ENCODE measurements at places on chromosomes 3 and 15.

DNA sequence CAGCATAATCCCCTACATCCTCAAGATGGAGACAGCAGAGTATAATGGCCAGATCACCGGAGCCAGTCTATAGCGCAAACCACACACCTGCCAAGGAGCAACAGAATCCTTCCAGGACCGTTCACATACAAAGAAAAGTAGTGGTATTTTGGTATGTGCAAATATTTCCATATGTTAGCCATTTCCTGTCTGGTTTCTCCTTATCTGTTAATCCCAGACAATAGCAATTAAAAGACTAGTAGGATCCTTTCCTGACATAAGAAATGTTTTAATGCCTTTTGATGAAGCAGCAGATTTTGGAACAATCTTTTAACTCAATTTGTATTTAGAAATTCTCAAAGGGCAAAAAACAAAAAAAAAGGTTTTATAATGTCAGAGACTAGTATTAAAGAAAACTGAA, 22.2 kb downstream of the MRPS25 start:
- peak; percentile 53 for DNase-seq

DNA sequence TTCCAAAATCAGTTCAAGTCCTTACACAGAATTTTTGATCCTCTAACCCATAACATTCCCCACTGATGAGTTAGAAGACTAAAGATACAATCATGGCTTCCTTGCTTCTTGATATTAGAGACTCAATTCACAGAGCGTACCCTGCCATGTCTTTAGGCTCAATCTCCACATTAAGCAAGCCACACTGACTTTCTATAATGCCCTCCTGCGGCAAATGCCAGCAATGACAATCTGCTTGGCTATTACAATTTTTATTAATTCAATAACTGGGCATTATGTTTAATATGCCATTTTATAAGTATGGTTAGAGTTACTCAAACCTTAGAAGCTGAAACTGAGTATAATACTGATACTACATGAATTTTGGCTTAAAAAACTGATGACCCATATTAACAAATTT, 479.7 kb upstream of the NR2F2 start:
- no peak for DNase-seq

DNA sequence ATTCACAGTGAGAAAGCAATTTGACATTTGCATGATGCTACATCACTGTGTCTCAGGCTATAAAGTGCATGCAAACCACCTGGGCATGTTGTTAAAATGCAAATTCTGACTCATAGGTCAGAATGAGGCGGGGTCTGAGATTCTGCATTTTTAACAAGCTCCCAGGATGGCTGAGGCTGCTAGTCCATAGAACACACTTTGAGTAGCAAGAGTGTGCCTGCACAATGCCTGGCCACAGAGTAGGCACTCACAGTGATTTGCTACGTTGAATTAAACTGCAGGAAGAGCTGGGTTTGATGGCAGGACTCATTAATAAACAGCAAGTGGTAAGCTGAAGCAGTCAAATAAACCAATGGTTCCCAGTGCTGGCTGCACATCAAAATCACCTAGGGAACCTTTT, 48.1 kb downstream of the NTRK3 start:
- no peak for DNase-seq

DNA sequence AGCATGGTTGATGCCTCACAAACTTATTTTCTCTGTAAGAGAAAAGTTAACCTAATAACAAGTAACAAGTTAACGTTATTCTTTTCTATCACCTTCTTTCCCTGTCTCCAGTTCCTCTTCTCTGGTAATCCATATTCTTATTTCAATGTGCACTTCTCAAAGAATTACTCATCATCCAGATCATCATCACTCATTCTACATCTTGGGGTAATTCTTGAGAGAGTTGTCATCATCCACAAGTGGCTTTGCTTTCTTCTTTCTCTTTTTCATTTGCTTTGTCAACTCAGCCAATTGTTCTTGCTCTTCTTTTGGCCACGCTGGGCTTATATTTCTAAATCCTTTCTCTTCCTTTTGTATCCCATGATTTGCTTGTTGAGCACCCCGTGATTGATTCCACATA, 20.8 kb upstream of the RNF111 start:
- DNase-seq = peak; percentile 68

- no peak for DNase-seq
Observed at GRCh38 chr3:188589771-188590170, 435.8 kb downstream of the LPP start.
